ENCODE measurements at places on chromosomes 2 and 18.

DNA sequence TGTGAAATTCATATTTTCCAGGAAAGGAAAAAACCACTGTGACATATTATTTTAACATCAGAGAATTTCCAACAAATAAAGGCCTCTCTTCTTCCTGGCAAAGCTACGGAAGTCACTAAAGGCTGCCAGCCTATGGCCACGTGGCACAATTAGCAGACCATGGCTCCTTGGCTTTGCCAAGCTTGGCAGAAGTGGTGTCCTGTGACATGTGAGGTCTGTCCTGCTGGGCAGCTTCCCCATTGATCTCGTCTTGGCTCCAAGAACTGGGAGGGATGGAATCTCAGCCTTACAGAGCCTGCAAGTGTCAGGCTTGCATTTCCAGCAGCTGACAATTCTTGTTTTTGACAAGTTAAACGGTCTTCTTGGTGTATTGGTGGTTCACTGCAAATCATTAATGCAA lies 226.9 kb upstream of the THSD7B start:
- no peak for DNase-seq

- no peak for DNase-seq
These were observed 6.3 kb downstream of the OSR1 start for GRCh38 chr2:19351899-19352697.

DNA sequence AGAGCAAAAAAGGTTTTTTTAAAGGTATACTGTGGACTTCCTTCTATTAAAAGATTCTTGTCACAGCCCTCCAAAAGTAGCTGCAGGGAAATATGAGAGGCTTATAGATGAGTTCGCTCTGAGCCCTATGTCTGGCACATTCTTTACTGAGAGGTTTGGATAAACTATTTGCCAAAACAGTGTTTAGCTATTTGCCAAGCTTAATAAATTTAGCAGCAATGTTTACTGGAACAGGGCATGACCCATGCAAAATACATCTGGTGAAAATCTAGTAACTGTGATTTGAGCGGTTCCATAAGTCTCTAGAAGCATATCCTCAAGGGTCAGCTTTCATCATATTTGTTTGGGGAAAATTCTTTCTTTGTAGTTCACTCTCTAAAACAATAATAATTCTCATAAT lies 1696.7 kb upstream of the PIK3C3 start:
- DNase-seq, result no peak

DNA sequence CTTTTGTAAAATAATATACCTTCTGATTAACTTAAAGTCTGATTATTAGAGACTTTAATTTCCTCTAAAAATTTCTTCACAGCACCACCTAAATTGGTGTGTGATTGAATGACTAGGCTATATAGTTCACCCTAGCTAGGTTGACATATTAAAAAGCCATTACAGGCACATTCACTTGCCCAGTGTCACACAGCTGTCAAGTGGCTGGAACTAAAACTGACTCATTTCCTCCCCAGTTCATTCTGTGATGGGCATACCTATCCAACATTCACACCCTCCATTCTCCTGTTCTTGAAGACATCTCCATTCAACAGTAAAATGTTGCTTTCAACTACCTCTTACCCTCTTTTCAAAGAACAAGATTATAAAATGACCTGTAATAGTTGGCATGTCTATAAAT lies 334.5 kb downstream of the ARHGAP15 start:
- no peak for DNase-seq

GRCh38 chr2:73034661-73035375 lies 36.7 kb downstream of the SFXN5 start:
- no peak for DNase-seq

DNA sequence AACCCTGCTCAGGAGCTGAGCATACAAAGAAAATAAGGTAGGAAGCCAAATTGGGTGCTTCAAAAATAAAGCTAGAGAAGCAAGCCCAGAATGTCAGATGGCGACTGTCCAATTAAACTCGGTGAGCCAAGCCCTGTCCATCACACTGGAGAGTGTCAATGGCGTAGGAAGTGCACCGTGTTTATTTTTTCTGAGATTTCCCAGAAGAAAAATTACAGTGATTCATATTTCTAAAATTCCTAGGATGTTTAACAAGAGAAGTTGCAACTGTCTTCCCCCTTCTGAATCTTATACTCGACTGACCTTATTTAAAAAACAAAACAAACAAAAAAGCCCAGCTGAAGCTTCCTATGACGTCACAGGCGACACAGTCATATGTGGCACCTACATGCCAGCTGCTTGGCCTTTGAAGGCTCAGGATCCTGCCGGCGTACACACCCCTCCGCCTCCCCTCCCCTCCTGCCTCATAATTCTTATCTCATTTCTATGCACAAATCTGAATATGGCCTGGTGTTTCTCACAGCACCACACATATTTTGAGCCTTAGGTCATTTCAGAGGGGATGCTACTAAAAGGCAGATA lies 60.8 kb downstream of the MBP start:
- DNase-seq, result peak; percentile 55

- DNase-seq, result no peak
These were observed 163.3 kb upstream of the ZEB2 start for GRCh38 chr2:144683107-144683753.

DNA sequence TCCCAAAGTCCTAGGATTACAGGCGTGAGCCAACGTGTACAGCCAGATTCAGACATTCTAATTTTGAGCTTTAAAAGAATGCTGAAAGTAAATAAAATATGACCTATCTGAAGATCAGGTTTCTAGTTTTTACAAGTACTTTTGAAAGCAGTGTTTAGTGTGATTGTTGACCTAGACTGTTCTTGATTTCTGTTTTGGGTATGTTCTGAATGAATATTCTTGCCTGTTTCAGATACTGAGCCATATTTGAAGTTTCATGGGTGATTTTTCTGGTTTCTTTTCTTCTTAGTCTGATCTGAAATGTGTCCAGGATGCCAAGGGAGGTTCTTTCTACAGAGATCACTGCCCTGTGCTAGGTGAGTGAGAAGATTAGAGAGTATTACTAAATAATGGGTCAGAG lies 37.2 kb downstream of the MIB1 start:
- no peak for DNase-seq

- DNase-seq, result no peak
These were observed 837 bp downstream of the NHEJ1 start for GRCh38 chr2:219159771-219160185.

DNA sequence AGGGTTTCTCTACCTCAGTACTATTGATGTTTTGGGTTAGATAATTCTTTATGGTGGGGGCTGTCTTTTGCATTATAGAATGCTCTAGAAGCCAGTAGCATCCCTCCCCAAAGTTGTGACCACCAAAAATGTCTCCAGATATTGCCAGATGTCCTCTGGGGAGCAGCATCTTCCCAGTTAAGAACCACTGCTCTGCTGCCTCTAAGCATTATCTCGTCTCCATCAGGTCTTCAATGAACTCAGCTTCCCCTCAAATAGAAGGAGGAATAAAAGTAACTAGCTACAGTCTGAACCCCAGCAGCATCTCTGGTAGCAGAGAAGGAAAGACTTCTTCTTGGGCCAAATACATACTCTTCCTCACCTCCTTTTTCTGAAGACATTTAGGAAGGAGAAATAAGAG lies 244.1 kb downstream of the AGPS start:
- no peak for DNase-seq

DNA sequence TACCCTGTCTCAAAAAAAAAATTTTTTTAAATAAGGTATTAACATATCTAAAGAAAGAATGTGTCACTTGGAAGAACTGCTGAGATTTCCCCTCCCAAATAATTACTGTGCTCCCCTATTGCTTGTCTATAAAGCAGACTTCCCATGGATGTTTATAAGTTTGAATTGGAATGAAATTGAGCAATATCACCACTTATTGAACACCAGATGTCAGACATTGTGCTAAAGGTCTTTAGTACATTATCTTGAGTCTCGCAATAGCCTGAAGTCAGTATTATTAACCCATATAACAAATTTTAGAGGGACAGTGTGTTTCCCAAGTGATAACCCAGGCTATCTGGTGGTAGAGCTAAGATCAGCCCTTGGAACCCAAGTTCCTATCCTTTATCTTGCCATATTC lies 102.9 kb upstream of the MSH2 start:
- DNase-seq, result no peak

All from activated CD8-positive, alpha-beta memory T cell treated with anti-CD3 and anti-CD28 coated beads for 1 hour (primary cell).